SW 1271 (cell line): ENCODE measurements at places on chromosomes 4 and X.
A peak's percentile ranks its signal among the peaks of the same experiment; 100 is the strongest.

DNA sequence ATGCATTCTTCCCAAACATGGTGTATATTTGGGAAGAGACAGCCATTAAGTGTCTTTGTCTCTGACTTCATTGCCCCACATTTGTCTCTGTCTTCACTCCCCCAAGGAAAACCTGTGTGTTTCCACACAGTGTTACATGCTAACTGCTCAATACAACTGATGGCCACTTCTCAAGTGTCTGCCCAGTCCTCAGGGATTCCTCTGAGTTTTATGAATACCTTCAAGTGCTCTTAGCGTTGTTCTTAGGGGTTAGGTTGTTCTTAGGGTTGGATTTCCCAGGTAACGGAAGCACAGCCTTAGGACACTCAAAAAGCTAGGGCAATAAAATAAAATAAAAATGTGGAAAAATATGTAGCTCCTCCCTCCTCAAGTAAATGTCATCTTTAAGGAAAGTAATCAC, 64.7 kb upstream of the PLAC8 start:
- DNase-seq = no peak

- DNase-seq = peak; percentile 20
Observed at GRCh38 chr4:175419236-175419718, 392.8 kb downstream of the GPM6A start.

DNA sequence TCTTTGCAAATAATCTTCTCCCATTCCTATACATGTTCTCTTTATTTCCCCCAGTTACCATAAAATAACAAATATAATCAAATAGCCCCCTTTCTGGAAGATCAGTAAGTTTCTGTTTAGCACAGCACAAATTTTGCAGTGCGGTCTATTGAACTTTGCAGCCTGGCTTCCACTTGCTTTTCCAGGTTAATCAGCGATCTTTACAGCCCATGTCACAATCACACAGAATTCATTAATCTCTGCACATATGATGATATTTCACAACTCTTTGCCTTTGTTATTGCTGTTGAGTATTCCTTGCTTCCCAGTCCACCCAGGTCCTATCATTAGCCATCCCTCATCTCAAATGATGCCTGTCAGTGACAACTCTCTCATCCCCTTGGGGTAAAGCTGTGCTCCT, 2358.0 kb downstream of the PCDH7 start:
- no peak for DNase-seq

DNA sequence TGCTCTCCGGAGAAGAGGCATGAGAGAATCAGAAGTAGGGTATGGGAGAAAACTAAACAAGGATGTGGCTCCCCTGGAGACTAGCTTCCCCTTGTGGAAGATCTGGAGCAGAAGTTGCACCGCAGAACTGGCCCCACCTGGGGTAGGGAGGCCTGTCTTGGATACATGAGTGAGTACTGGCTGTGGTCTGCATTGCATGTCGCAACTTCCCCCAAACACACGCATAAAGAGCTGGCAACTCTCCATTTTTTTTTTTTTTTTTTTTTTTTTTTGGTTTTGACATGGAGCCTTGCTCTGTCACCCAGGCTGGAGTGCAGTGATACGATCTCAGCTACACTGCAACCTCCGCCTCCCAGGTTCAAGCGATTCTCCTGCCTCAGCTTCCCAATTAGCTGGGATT, 119.9 kb downstream of the EGF start:
- DNase-seq = no peak

- no peak for DNase-seq
Observed at GRCh38 chr4:70734971-70735370, 13.2 kb downstream of the RUFY3 start.

DNA sequence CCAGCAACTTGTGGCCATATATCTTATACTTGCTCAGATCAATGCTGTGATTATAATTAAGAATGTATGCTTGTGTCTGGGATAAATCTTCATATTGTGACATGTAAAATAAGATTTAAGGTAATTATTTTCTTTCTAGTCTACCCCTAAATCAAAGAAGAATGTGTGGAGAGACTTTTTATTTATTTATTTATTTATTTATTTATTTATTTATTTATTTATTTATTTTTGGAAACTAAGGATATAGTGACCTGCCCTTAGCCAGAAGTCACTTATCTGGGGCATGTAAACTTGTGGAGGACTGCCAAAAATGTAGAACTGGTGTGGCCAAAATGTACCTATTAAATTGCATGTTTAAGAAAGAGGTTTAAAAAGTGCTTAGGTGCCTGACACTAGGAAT, 144.3 kb downstream of the BEND2 start:
- no peak for DNase-seq

DNA sequence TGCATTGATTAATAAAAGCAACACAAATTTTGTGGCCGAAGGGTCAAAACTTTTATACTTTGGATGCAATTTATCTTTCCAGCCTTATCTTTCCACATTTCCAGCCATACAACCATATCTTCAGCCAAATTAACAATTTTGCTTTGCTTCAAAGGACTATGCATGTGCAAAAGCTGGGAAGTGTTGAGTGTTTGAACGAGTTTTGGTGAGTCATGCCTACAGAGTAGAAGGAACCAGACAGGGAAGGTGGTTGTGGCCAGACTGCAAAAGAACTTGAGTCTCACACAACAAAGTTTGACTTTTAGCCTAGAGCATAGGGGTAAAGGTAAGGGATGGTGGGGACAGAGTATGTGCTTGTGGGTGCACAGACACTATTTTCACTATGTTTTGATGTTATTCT, 53.0 kb upstream of the GABRA2 start:
- no peak for DNase-seq

DNA sequence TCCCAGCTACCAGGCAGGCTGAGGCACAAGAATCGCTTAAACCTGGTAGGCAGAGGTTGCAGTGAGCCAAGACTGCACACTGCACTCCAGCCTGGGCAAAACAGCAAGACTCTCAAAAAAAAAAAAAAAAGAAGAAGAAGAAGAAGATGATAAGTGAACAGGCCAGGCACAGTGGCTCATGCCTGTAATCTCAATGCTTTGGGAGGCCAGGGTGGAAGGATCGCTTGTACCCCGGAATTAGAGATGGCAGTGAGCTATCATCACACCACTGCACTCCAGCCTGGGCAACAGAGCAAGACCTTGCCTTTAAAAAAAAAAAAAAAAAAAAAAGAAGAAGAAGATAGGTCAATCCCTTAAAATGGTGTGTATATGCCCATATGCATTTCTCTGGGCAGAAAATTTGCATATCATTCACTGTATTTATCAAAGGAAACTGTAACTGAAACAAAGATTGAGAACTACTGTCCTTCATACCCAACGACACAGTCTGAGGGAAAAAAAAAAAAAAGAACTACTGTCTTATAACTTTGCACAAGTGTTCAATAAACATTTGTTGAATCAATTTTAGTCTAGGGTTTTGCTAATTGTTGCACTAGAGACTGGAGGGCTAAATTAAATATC, 2.3 kb downstream of the RFC1 start:
- DNase-seq = no peak

DNA sequence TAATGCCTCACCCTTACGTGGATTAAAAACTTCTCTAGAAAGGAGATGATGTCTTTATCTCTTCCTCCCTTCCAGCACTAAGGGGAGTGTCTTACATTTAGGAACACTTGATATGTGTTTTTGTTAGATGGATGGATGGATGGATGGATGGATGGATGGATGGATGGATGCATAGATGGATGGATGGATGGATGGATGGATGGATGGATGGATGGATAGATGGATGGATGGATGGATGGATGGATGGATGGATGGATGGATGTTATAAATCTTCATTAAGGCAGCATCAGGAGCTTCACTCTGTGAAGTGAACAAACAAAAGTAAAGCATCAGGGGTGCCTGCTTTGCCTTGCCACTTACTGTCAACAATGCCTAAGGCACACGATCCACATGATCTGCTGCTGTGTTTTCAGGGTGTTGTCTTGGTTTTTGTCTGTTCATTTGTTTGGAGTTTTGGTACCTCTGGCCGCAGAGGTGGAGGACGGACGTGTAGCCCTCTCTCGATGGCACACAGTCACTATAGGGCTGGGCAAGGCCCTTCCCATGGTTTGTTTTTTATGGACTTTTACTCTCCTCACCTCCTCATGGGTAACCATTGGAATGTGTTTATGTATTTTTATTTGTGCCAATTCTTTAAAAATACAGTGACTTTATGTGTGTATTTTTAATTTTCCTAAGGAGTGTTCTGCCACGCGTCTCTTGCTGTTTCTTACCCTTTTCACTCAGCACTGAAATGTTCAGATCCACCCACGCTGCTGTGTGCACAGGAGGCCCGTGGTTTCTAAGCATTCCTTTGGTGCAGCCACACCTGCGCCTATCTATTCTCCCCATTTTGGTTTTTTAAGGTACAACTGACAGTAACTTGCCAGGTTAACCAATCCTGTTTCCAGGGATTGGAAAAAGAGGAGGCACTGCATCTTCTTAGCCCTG, 91.8 kb upstream of the ENPP6 start:
- DNase-seq = no peak

GRCh38 chr4:86243750-86244149, 116.1 kb downstream of the MAPK10 start:
- no peak for DNase-seq

GRCh38 chr4:118909173-118909956, 20.7 kb downstream of the SYNPO2 start:
- DNase-seq = no peak

GRCh38 chr4:173370477-173371291, at the start of gene SAP30:
Gene SAP30, plus strand, starts transcription at chr4:173370954. Its CDS starts 229 bp downstream, at chr4:173371183.
- peak; percentile 81 for DNase-seq

GRCh38 chr4:6724421-6725111, 8.6 kb downstream of the BLOC1S4 start:
- no peak for DNase-seq

DNA sequence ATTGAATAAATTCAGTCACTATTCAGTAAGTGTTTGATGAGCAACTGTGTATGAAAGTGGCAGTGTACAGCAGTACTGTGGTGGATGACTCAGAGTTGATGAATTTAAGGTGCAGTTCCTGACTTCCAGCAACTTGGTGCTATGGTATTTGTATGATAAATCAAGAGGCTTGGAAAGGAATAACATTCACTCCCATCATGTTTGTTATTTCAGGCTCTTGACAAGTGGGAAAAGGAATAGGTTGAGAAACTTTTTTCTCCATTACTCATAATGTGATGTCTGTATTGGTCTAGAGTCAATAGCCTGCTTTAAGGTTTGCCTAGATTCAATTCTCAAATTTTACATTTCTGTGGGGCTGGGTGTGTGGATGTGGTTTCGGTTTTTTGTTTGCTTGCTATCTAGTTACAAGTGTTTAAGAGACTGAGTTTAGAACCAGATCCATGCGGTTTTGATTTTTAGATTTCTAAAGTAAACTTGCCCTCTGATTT, 35.1 kb upstream of the CYP2U1 start:
- DNase-seq = peak; percentile 94

GRCh38 chr4:17956245-17956644, 65.3 kb downstream of the LCORL start:
- DNase-seq = no peak

- DNase-seq = no peak
Observed at GRCh38 chrX:124332481-124333424, at the start of gene TEX13D. Gene TEX13D, plus strand, starts transcription at chrX:124332660. Its CDS starts 258 bp downstream, at chrX:124332918.

DNA sequence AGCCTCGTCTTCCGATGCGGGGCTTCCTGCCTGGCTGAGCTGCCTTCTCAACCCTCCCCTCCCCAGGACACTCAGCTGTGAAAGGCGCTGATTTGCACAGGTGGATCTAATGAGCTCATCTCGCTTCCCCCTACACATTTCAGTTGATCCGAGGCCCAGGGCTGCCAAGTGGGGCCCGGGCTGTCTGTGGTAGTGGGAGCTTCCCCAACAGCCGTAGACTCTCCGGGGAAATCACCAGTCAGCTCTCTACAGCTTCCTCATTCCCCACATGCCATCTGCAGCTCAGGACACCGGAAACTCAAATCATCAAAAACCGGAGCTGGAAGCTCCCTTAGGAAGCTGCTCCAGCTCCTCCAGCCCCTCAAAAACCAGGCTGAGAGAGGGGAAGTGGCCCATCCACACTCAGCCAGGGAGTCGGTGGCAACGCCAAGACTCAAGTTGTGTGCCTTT, 56.2 kb downstream of the SMIM20 start:
- no peak for DNase-seq

GRCh38 chrX:53065104-53065503, 16.5 kb downstream of the GPR173 start:
- no peak for DNase-seq

DNA sequence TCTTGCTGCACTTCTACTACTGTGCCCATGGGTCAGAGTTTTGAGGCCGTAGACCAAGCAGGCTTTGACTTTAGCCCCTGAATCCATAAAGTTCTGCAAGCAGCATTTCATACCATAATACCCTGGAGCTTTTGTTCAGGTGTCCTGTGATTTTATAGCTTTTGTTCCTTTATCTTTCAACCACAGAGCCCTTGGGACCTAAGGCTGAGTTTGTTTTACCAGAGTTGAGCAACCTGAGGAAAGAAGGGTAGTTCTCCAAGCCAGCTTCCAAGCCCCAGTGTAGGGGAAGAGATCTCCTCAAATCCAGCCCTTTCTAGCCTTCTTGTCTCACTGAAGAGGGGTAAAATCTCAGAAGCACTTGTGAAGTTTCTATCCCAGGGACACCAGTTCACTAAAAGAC, 35.1 kb downstream of the MAGED2 start:
- no peak for DNase-seq

DNA sequence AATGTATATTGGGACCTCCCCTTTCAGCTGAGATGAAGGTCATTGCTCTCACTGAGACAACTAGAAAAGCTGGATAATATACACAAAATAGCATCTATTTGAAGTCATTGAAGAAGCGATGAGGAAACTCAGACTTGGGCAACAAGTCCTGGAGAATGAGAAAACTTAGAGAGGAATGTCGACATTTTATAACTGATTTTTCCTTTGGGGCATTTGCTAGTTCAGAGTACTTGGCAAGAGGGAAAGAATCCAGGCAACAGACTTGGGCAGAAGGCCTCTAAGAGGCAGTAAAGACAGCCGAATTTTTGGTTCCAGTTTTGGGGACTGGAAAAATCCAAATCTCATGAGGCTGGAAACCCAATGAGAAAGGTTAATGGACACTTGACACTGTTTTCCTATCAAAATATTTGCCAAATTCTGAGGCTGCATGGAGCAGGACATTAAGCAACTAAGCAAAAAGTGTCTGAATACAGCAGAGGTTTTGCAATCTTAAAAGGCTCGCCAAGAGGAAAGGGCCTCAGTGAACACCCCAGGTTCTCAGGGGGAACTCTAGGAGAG, 21.0 kb upstream of the ANXA5 start:
- DNase-seq = no peak

GRCh38 chrX:13367950-13368349, 48.1 kb upstream of the ATXN3L start:
- no peak for DNase-seq

- no peak for DNase-seq
Observed at GRCh38 chr4:106582103-106582502, 213.5 kb upstream of the GIMD1 start.

- DNase-seq = no peak
Observed at GRCh38 chr4:60709061-60709460, 491.1 kb upstream of the ADGRL3 start.

- no peak for DNase-seq
Observed at GRCh38 chr4:19030048-19030447, 1008.5 kb upstream of the LCORL start.

- no peak for DNase-seq
Observed at GRCh38 chr4:119835613-119835910, 207.0 kb upstream of the PDE5A start.

DNA sequence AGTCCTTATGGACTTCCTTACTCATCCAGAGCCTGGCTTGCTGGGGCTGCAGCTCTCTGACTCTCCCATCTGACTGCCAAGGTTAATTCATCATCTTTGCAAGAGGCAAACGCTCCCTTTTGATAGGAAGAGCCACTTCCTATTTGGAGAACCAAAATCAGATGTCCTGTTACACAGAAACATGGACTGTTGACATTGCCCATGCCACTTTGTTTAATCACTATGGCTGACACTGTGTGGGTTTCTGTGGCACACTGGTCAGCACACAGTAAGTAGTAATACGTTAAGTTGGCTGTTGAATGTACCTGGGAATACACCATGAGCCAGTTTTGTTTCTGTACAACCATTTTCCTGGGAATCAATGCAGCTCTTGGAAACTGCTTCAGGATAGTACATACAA, 45.1 kb upstream of the TMEM33 start:
- no peak for DNase-seq
